Left lung (tissue), 14 donors: ENCODE measurements at places on chromosomes 7 and 10.

DNA sequence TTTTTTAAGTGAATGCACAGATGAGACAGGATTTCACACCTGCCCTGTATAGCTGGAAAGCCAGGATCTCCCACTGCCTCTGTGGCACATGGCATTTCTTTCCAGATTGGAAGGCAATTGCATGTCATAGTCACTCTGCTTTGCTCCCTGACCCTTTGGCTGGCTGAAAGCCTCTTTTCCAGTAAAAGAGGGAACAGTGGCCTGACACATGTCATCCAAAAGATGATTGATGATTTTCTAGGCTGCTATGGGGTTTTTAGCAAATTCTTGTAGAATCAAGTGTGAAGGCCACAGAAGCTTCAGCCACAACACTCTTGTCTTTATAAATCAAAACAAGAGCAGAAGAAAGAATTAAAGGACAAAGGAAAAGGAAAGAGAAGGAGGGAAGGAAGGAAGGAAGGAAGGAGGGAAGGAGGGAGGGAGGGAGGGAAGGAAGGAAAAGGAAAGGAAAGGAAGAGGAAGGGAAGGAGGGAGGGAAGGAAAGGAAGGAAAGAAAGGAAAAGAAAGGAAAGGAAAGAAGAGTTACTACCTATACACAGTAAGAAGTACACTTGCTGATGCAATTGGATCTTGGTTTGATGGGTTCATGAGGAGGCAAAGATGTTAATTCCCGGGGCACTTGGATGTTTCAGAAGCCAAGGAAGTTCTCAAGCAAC lies 158.9 kb upstream of the FRMD4A start:
- no peak for DNase-seq

DNA sequence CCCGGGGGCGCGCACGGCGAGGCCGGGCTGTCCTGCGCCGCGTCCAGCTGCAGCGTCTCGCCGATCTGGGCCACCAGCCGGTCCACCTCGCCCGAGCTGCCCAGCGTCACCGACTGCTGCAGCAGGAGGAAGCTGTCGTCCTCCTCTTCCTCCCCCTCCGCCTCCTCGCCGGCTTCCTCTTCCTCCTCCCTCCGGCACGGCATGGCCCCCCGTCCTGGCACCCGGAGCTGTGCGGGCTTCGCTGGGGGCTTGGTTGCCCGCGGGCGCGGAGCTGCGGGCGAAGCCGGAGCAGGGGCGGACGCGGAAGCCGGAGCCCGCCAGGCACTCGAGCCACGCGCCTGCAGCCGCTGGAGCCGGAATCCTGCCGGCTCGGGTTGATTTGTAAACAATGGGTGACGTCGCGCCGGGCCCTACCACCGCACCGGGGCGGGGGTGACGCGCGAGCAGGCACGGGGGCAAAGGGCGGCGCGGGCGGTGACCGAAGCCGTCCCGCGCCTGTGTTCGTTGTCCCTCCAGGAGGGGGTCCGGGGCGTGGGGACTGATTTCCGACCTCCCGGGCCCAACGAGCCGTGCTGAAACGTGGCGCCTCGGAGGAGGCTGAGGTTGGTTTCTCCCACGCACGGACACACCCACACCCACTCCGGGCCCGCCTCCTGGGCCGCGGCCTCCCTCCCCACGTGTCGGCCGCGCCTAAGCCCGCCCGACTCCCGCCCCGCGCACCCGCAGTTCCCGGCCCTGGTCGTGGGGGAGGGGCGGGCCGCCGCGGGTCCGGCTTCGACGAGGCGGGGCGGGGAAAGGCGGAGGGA lies at the start of gene FRAT2:
FRAT2 (minus strand) TSS at position 360 of the 806 bp plus-strand sequence; CDS start at position 203, 157 bp downstream.
- peak; percentile 95 for DNase-seq

GRCh38 chr7:137687556-137688265 lies 159.1 kb downstream of the DGKI start:
- DNase-seq = no peak

GRCh38 chr7:28405662-28406061 lies 6.7 kb upstream of the CREB5 start:
- DNase-seq = no peak

DNA sequence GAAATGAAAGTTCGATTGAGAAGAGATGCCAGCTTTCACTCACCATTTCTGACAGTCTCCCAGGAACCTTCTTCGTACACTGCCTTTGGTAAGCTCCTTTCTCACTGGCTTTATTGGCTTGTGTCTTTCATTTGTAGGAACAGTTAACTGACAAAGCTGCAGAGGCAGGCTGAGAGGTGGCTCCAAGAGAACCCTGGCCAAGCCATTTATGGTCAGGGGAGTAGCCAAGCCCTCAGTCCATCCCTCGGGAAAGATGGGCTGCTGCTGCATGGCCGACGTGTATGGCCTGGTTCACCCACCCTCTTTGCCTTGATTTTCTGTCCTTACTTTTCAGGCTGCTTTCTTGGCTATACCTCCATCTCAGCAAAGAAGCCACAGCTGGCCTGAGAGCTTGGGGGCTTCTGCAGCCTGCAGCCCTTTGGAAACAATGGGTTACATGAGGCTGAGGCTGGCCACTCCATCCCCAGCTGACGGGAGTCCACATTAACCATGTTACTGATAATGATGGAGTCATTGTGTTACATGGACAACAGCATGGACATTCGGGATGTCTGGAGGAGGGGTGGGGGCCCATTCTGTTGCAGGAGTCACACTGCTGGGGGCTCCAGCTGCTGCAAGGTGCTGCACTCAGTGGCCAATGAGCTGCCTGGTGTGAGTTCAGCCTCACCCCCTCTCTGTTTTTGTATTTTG lies at the start of gene OPALIN:
OPALIN (minus strand) TSS at position 152 of the 690 bp plus-strand sequence; CDS start at position 46, 106 bp downstream.
- DNase-seq = no peak

GRCh38 chr7:150520145-150520544 lies 5.5 kb downstream of the GIMAP7 start:
- DNase-seq = no peak

- no peak for DNase-seq
Observed at GRCh38 chr10:75104842-75105241, 6.6 kb upstream of the SAMD8 start.

DNA sequence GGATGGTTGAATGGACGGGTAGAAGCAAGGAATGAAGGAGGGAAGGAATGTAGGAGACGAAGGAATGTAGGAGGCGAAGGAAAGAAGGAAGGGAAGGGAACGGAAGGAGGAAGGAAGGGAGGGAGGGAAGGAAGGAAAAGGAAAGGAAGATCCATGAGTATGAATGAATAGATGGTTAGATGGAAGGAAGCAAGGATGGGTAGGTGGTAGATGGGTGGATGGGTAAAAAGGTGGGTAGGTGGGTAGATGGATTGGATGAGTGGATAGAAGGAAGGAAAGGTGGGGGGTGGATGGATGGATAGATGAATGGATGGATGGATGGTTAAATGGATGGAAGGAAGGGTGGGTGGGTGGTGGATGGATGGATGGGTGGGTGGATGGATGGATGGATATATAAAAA lies 77.4 kb downstream of the RGS10 start:
- no peak for DNase-seq

DNA sequence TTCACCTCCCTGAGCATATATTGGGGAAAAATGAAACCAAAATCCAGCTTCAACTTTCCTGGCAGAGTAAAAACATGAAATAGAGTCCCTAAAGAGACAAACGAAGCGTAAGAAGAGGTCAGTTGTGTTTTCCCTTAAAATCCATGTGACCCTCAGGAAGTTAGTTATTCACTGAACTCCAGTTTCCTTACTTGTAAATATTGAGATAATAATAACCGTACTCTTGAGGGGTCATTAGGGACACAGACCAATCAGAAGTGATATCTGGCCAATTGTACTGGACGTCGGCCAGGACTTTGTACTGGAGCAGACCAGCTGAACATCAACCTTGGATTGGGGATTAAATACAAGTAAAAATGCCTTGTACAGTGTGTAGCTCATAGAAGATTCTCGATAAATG lies 167.0 kb downstream of the GATA3 start:
- DNase-seq = no peak
